Foreskin fibroblast (primary cell): ENCODE measurements at places on chromosomes 2 and 18.

DNA sequence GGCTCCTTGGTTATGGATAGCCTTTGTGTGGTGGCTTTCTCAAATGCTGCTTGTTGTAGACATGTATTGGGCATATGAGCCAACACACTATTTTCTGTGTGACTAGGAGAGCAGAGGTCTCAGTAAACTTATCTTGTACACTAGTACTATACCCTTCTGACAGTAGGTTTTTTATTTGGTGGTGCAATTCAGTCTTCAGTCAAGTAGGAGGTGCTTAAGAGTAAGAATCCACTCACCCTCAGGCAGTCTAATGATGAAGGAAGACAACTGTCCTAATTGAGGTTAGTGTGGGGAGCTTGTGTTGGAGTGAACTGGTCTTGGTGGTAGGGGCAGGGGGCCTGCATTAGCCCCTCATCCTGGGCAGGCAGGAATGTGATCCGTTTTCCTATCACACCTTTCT is 164.0 kb downstream of the SLC4A10 start:
- no peak for DNase-seq

DNA sequence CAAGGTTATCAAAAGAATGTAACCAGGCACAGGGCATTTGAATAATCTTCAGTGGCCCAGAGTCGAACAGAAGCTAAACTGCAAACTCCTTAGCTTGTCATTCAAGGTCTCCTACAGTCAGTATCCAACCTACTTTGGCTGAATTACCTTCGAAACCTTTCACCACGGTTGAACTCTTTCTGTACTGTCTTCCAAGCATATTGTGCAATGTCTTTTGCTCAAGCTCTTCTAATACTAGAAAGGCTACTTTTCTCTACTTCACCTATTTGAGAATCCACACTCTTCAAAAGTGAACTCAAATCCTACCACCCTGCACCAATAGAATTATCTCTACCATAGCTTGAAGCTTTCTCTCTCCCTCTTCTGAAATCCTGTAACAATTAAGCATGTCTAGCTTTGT is 142.9 kb downstream of the NR4A2 start:
- no peak for DNase-seq

DNA sequence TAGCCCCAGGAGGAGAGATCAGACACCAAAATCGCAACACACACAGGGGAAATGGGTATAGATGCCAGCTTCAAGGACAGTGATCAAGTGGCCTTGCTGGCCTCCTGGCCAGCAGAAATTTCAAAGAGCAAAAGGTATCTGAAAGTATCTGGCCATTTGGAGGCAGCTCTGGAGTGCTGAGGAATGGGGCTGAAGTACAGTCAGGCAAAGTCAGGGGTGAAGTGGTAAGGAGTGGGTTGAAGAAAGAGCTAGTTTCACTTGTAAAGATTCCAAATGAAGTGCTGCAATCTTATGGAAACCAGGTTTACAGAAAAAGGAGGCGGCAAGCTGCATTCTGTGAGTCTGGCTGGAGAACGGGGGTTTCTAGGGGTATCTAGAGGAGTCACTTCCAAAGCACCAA is 19.2 kb upstream of the PCBP1 start:
- DNase-seq: no peak

GRCh38 chr2:127807678-127808353 is 3.2 kb downstream of the WDR33 start:
- DNase-seq: no peak

- DNase-seq: no peak
These were observed 479.1 kb downstream of the MBD2 start for GRCh38 chr18:53745224-53745967.

- DNase-seq: no peak
These were observed 290.5 kb downstream of the NOL4 start for GRCh38 chr18:33934258-33934657.

- no peak for DNase-seq
These were observed 79.6 kb downstream of the LRATD1 start for GRCh38 chr2:14712111-14712510.

DNA sequence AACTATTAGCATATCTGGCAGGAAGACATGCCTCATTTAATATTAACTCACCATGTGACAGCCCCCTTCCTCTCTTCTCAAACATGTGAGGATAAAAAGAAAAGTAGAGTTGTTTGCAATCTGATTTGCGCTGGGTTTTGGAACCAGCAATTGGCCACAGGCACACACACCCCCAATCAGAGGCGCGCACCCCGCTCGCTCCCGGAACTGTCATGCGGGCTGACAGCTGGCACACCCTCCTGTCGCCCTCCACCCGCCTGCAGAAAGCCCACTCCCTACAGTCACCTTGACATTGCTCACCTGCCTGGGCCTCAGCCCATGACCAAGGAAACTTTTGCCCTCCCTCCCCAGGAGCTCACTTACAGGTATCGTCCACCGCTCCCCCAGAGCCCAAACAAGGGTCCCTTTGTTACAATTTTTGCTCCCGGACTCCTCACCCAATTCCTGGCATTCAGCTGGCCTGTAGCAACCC is 1.1 kb downstream of the COBLL1 start:
- peak; percentile 3 for DNase-seq

DNA sequence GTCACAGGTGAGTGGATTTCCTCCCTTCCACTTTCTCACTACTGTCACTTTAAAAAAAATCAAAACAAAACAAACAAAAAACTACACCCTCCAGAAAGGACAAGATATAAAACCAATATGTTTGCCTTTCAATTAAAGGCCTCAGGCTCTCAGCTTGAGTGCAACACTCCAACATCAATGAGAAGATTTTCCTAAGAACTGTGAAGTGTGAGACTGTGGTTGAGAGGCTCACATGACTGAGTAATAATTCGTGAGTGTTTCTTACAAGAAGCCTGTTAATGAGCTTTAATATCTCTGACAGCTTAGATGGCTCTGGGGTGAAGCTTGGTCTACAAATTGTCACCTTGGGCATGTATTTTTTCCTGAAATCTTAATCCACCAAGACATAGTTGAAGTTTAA is 216.1 kb downstream of the ETAA1 start:
- no peak for DNase-seq

GRCh38 chr2:131394147-131394931 is 30.4 kb upstream of the RAB6D start:
- peak; percentile 23 for DNase-seq

DNA sequence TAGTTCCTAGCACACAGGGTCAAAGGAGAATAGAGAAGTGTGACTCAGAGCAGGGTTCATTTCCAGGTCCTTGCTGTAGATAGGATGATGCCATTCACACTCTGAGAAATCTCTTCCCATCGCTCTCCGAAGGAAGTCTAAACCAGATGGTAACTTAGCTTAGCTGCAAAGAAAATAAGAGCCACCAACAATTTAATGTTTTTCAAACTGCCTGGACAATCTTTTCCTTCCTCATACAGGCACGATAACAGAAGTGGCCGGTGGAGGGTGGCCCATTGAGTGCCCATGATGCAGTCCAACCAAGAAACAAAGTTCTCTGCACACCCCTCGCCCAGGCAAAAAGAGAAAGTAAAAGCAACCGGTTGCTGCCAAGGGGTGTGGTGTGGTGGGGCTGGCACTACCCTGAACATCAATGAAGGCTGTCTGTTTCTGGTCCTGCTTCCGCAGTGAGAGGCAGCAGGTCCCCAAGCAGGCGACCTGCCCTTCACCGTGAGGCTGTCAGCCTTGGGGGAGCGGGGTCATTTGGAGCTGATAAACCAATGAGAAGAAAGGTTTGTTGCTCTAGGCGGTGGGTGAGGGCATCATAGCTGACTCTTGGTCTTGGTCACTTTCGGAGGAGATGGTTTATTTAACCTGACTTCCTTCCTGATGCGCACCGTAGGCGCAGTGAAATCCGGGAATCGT is 105.6 kb upstream of the CD302 start:
- DNase-seq: peak; percentile 87
